ENCODE measurements at places on chromosomes 16 and 17.

DNA sequence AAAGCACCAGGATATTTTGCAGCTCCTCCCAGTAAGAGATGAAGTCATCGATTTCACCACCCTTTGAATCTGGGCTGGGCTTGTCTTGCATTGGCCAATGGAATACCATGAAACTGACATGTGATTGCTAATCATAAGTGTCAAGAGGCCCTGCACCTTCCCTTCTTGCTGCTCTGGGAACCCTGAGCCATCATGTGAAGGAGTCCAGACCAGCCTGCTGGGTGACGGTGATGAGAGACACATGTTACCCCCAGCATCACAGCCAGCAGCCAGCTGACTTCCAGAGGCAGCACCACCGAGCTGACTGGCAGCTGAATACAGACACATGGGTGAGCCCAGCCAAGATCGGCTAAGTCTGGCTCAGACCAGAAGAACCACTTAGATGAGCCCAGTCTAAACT, 43.6 kb upstream of the CACNG4 start:
- no peak for DNase-seq

DNA sequence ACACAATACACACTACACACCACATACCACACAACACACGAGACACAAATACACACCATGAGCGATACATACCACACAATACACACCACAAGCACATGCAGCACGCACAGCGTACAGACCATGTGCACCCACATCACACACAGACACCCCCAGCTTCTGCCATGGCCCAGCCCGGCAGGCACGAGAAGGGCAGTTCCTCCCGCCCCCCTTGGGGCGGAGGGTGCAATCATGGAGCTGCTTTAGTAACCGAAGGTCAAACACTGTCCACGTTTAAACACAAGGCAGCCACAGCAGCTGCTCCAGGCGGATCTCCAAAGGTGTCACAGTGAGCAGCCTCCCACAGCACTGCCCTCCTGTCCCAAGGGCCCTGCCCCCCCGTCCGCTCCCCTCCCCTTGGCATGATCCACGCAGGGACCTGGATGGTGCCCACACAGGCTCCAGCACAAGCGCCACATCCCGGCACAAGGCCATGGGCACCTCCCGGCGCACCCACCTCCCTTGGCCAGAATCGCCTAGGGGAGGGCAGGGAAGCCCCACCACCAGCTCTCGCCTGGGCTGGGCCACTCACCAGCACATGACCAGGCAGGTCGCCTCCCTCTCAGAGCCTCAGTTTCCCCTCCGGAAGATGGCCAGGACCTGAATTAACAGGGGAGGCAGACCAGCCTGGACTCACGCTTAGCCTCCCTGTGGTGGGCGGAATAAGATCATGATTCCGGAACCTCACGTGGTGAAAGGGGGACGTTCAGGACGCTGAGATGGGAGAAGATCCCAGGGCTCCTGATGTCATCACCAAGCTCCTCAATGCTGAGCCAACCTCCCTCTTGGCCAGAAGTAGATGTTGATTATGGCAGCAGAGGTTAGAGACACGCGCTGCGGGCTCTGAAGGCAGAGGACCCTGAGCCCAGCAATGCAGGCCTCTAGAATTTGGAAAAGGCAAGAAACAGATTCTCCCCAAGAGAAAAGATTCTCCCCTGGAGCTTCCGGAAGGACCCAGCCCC, 32.6 kb upstream of the ZNF469 start:
- no peak for DNase-seq

DNA sequence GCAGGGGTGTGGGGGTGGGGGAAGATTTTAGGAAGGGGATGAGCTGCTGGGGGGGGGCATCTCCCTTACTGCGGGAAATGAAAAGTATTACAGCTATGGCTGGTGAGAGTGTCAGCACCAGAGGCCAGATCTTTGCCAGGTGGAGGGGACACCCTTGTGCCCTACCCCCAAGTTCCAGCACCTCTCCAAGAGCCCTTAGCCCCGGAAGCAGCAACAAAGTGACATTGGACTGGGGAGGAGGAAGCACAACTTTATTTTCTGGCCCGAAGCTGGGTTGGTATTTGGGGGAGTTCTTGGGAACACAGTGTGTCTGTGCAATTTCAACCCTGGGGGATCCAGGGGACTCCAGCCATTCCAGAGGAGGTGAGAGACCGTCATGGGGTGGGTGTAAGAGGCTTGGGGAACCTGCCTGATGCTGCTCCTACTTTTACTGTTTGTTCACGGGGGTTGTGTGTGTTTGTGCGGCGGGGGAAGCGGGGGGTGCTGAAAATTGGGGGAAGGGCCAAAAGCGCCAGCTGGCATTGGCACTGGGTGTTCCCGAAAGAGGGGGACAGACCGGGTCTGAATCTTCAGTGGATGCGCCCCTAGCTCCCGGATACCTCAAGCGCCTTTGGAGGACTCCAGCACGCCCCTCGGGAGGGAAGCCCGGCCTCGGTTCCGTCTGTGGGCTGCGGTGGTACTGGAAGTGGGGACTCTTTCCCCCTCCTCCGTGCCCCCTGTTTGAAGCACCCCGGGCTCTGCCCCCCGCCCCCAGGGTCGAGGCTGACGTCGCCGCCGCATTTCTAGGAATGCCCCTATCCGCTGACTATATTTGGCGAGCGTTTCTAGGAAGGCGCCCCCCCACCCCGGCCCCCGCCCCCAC, 230.3 kb downstream of the MRTFB start:
- peak; percentile 28 for DNase-seq

DNA sequence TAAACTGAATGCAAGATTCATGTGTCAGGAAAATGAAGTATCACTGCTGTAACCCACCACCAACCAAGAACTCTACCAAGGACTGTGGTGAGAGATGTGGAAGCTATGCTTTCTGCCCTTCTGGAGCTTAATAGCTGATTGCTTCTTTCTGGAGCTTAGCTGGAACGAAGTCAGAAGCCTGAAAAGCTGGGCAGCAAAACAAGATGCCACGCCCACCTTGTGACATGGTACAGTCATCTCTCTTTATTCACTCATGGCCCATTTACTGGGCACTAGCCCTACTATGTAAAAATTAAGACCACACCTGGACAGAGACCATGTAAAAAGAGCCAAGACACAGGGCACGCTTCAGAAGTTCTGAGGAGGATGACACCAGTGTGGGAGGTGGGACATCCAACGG, 48.1 kb downstream of the TEX2 start:
- no peak for DNase-seq

DNA sequence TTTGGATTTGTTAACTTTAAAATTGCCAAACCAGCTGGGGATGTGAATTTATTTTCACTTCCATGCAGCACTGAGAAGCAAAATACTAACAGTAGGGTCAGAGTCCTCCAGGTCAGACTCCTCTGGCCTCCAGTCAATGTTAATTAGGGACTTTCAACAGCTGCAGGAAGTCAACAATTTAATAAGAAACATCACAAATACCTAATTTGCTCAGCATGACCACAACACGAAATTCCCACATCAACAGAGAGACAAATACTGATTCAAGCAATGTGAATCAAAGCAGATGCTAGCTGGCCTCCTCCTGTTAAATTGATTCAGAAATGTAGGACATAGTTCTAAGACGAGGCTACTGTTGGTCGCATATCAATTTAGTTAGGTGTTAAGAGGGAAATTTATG, 111.7 kb downstream of the ABCA8 start:
- no peak for DNase-seq

- DNase-seq = peak; percentile 30
These were observed 5.2 kb upstream of the GRIN2C start for GRCh38 chr17:74864866-74865395.

GRCh38 chr17:41058741-41059140, 1.2 kb downstream of the KRTAP2-3 start:
- DNase-seq = no peak

DNA sequence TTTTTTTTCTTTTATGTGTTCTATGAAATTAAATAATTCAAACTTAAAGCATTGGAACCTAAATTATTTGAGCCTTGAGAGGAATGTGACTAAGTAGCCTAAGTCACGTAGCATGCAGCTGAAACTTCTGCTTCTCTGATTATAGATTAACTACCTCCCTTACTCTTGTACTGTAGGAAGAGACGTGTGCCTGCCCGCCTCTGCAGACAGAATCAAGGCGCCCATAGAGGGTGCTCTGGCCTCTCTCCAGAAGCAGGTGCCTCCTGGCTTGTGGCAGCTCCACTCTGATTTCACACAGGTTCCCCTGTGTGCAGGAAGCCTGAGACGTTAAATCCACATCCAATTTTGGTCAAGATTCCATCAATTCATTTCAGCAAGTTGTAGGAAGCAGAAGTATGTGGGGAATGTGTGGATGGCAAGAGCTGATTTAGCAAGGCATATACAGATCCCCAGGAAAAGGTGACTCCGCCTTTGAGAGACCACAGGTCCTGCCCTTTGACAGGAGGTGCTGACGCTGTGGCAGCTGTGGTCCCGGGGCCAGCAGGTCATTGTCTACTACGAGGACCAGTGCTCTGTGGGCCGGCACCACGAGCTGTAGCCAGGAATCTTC, 1418.8 kb downstream of the CDH11 start:
- no peak for DNase-seq

DNA sequence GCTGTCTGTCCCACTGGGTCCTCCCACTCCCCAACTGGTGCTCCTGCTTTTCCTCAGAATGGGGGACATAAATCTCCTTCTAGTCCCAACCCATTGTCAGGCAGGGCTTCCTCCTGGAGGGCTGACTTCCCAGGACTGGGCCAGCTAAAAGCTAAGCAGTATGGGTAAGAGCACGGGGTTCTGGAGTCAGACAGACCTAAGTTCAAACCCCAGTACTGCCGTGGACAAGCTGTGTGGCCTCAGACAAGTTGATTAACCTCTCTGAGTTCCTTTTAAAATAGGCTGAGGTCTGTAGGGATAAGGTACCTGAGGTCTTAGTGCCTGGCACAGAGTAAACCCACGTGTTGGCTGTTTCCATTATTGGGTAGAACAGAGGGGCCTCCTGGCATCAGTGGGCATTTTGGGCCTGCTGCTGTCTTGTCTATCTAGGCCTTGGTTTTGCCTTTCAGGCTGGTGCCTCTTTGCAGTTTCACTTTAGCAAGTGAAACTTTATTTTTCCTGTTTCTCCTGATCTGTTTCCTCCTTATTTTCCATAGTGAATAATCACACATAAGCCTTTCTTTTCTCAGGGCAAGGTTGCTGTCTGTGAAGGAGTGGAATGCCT, 114.6 kb downstream of the PRKCB start:
- DNase-seq = no peak

DNA sequence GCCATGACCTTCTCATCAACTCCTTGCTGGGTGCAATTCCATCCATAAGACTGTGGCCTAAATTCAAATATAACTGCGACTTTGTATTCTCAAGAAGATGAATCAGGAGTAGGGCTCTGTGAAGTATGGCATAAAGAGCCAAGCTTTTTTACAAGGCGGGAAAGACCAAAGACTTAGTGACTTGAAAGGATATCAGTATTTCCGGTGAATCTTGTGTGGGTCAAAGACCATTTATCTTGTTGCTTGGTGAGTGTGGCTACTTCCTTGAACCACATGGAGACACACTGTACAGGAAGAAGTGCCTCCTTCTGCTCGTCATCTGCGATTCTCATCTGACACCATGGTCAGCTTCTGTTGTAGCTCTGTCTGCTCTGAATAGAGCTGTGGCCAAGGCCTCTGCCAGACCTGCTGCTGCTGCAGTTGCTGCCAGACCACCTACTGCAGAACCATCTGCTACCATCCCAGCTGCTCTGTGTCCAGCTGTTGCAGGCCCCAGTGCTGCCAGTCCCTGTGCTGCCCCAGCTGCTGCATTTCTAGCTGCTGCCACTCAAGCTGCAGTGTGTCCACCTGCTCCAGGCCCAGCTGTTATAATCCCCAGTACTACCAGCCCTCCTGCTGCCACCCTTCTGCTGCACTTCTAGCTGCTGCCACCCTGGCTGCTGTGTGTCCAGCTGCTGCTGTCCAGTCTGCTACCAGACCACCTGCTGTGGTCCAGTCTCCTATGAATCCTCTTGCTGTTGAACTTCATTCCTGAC, 6.1 kb upstream of the KRTAP2-4 start:
- no peak for DNase-seq

DNA sequence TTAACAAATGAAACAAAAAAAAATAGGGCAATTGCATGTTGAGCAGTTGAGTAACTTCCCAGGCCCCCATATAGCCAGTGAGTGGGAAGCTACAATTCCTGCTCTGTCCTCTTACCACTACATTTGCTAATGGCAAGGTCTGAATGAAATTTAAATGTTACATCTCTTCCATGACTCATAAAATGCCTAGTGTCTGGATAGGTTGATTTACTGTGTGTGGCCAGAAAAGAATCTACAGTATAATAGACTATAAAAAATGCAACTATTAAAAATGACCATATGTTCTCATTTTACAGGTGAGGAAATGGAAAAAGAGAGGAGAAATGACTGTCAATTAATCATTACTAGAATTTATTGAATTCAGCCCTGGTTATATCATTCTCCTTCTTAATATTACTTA, 1199.3 kb downstream of the CDH11 start:
- DNase-seq = no peak

DNA sequence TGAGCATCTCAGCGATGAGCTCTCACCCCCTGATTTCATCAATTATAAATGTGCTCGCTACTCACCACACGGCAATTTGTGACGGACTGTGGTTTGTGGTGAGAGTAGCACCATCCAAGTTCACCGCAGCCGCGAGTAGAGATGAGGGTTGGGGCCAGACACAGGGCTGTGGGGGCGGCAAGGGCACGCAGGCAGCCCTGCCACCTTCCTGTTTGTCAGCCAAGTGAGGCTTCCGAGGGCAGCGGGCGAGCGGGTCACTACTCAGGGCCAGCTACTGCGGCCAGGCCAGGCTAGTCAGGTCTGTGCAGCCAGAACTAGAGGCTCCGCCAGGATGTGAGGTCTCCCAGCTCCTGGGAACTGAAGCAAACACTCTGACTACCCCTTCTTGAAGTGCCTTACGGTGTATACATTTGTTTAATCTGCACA, 39.6 kb upstream of the MEOX1 start:
- no peak for DNase-seq

GRCh38 chr17:57666201-57666870, 78.8 kb downstream of the CCDC182 start:
- DNase-seq = no peak

DNA sequence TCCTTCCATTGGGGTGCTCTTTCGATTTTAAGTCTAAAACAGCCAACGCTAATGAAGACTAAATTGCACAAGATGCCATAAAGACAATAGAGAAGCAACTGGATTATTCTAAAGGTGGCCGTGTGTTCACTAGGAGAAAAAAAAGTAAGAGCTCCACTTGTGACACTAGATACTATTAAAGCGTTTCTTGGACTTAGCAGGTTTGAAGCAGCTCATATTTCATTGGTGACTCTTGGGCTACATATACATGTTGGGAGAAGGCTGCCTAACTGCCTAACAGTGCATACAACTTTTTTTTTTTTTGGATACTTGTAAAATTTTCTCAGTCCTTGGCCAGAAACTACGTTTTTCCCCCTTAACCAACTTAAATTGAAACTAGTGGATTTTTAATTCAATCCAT, 111.8 kb upstream of the NOG start:
- no peak for DNase-seq

DNA sequence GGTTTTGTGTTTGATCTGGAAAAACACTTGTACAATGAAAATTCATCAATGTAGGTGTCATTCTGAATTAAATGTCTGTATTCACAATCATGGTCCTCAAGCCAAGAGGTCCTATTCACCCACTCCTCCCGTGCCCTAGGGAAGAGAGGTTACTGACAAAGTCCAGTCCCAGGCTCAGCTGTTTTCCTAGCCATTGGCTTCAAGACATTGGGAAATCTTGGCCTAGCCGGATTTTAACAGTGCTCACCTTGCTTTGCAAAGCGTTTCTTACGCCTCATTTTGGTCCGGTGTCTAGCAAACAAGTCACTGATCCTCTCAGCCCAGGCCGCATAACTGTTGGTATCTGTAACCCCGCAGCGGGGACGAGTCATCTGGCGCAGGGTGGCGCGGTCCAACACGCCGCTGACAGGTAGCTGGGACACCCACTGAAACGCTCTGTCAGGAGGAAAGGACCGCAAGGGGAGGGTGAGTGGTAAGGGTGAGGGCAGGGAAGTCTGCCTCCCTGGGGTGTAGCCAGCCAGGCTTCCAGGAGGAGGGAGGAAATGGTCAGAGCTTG, 16.7 kb downstream of the MMP28 start:
- DNase-seq = no peak

Data from stimulated activated CD8-positive, alpha-beta memory T cell treated with anti-CD3 and anti-CD28 coated beads, Interleukin-4, amount 100 ng/mL, for 4 hours (primary cell).